ENCODE measurements at places on chromosomes 7 and 10. TPM values are rescaled to one million over a fixed set of nuclear protein-coding genes. Genes with fewer than 3 reads are reported as not detected.

- no peak for DNase-seq
Observed at GRCh38 chr7:11237742-11238141, 264.1 kb downstream of the PHF14 start.

DNA sequence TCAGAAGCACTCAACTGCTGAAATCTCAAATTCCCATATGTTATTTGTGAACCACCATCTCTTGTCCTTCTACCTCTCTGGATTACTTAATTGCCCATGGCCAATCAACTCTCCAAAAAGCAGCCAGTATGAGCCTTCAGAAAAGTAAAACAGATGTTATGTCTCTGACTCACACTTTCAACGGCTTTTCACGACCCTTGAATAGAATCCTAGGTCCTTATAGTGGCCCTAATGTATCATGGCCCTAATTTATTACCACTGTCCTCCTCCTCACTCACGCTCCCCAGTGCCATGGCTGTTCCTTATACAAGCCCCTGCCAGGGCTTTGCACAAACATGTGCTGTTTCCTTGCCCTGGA, 20.0 kb downstream of the ZNF438 start:
- DNase-seq = no peak

- DNase-seq = no peak
Observed at GRCh38 chr10:113999531-113999930, 44.1 kb upstream of the ADRB1 start.

- no peak for DNase-seq
Observed at GRCh38 chr10:132562177-132562915, 24.8 kb downstream of the INPP5A start.

The OR2F2 gene
- total RNA-seq = 2.9 TPM

GRCh38 chr10:55160655-55161283, 359.7 kb upstream of the PCDH15 start:
- DNase-seq = peak; percentile 32

DNA sequence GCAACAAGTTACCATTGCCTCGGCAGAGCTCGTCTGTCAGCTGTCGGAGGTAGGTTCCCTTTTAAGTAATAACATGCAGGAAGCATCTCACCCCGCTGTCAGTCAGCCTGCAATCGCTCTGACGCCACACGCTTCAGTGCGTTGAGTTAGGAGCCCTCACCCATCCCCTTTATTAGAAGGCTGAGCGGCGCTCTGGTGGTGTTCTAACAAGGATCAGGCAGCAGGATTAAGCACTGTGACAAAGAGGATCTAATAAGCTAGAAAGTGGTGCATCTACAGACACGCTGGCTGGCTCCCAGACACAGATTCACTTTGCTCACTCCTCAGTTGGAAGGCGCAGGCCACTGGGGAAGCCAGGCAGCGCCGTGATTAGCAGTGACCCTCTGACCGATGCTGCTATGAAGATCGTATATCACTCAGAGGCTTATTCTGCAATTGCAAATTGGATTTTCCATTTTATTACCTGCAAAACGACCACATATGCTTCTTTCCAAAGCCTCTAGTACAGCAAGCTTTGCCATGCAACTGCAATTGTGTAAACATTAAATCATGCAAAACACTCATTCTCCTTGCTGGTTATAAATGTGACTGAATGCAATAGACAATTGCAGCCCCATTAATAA, 117.7 kb downstream of the RSU1 start:
- DNase-seq = no peak

DNA sequence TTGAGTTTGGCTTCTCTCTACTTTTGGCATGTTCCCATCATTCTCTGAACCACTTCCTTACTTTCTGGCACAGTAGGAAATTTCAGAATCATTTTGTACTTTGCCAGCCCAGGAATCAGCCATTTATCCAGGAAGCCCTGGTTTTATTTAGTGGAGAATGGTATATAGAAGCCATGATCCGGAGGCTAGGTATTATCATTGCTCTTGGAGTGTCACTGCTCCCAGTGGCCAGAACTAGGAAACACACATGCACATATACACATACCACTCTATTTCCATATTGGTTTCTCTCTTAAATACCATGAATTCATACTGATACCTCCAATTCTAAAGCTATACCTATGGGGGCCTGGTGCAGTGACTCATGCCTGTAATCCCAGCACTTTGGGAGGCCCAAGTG, 36.3 kb downstream of the SUFU start:
- DNase-seq = no peak

DNA sequence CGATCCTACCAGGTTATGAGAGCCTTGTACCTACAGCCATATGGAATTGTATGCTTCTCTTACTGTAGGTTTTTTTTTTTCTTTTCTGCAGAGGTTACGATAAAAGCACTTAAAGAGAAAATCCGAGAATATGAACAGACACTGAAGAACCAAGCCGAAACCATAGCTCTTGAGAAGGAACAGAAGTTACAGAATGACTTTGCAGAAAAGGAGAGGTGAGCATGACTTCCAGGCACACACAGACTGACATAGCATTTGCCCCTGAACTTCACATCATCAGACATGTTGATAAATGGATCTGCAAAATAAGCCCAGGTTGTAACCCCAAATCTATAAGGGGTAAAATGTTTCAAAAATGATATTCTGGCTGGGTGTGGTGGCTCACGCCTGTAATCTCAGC, 182.4 kb upstream of the SH2B2 start:
- no peak for DNase-seq

The GSTO1 gene
- 58.5 TPM for total RNA-seq

- DNase-seq = peak; percentile 43
Observed at GRCh38 chr7:33062023-33062781, at the start of gene NT5C3A. Gene NT5C3A, minus strand, starts transcription at chr7:33062776. Its CDS starts 71 bp downstream, at chr7:33062705.

DNA sequence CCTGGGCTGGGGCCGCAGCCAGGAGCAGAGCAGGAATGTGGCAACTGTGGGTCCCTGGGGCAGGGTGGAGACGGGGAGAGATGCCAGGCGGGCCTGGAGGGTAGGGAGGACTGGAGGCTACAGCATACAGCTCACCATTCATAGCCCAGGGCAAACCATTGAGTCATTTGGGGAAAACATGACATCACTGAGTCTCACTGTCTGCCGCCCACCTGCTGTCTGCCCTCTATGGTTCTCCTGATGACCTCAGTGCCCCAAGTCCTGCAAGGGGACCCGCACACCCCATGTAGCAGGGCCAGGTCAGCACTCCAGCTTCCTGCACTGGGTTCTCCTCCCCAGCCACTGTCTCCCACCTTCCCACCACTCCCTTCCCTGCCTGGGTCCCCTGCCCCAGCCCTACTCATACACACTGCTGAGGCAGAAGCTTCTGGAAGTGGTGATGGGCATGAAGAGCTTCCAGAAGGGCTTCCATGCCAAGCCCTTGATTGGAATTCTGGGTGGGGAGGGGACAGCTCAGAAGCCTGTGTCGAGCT, 10.4 kb downstream of the CHST3 start:
- DNase-seq = peak; percentile 9

DNA sequence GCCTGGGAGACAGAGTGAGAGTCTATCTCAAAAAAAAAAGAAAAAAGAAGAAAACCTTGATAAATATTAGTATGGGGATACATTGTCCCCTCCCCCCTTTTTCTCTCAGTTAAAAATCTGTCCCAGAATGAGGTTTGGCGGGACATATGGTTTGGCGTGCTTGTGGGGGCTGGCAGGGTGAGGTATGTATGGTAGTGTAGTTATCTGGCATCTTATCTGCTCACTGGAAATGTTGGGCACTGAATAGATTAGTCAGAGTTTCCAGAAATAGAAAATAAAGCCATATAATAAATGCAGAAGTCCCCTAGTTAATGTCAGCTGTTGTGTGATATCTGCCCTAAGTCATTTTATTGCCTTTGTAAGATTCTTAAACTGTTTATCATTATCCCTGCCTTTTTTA, 397.5 kb upstream of the GALNT17 start:
- peak; percentile 21 for DNase-seq

The LYZL2 gene
- not detected for total RNA-seq

The EXOC6 gene
- 43.8 TPM for total RNA-seq

GRCh38 chr10:34078017-34078744, 736.9 kb downstream of the PARD3 start:
- DNase-seq = no peak

DNA sequence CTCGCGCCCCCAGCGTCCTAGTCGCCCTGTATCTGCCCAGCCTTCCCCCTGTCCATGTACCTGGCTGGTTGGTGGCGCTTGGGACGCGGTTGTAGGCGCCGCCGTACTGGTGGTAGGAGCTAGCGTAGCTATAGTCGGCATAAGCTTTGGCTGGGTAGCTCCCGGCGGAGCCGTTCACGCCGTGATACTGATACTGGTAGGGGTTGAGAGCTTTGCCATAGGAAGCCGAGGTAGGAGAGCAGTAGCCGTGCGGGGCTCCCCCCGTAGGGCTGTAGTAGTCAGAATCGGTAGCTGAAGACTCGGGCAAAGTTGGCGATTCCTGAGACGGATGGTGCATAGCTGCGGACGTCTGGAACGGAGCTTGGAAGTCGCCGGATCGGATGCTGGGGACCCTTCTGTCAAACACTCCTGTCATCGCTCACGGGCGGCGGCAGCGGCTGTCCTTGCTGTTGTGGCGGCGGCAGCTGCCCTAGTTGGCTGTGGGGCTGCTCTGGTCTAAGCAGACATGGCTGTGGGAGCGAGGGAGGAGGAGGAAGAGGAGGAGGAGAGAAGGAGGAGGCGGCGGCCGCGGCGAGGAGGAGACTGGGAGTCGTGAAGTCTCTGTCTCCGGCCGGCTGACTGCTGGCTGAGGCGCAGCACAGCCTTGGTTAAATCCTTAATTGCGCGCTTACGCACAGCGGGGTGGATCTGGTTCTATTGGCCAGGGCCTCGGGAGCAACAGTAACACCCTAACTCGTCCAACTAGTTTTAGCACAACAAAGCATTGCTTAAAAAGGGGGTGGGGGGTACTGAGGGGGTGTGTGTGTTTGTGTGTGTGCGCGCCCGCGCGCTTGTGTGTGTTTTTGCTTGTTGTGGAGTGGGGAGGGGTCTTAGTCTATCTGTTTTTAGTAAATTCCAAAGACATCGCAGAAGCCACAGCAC, at the start of gene DLX5:
DLX5 (minus strand) TSS at position 623 of the 921 bp plus-strand sequence; CDS start at position 415, 208 bp downstream.
- DNase-seq = peak; percentile 50

The ODAD2 gene
- 6.5 TPM for total RNA-seq

The CALHM3 gene
- total RNA-seq = not detected

The HPSE2 gene
- total RNA-seq = 18.8 TPM

- peak; percentile 40 for DNase-seq
Observed at GRCh38 chr10:90148116-90148855, 446.9 kb downstream of the KIF20B start.

DNA sequence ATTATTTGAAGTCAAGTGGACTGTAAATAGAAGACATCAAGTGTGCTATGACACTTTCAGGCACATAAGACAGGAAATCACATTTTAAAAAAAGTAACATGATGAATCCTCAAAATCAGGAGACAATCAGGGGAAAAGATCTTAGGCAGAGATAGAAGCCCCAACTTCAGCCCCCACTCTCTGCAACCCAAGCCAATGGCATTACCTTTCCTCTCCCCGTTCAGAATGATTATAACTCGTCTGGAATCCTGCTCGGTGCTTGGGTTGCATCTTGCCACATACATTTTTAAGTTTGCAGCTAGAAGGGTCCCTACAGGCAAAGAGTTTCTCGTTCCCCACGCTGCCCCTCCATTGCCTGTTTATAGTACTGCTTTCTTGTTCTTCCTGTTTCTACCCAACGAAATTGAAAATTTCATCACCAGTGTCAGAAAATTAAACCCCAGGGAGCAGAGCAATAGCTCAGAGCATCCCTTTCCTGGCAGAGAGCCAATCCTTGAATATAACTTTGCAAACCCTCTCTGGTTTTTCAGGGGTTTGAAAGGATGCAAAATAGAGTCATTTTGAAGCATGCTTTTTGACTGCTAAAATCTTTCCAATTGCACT, 260.5 kb upstream of the AOAH start:
- no peak for DNase-seq

The SPAM1 gene
- 1.2 TPM for total RNA-seq

The BICC1 gene
- 12.8 TPM for total RNA-seq

The ADGRA1 gene
- not detected for total RNA-seq

- DNase-seq = no peak
Observed at GRCh38 chr10:62018131-62018911, 116.8 kb downstream of the ARID5B start.

GRCh38 chr10:11528286-11528685, 83.2 kb downstream of the USP6NL start:
- DNase-seq = no peak

DNA sequence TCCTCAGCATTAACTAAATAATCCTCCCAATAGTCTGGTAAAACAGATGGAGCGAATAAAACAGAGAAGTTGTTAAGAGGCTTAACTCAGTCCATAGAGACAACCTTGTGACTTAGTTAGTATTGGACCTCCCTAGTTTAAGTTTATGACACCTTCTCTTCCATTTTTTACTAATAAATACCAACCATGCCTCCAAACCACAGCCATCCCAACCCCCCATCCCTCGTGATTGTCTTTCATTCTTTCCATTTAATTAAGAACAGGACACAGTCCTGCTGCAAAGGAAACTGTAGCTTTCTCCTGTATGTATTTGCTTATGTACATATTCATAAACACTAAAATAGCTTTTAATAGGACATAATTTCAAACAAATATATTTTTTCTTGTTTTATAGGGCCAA, 238.2 kb downstream of the SEMA3D start:
- DNase-seq = no peak

The CDNF gene
- not detected for total RNA-seq

The NPFFR1 gene
- 1.2 TPM for total RNA-seq

- DNase-seq = no peak
Observed at GRCh38 chr10:58278274-58278961, 9.5 kb downstream of the CISD1 start.

The STAM gene
- total RNA-seq = 14.7 TPM

GRCh38 chr10:30215623-30216022, 133.5 kb downstream of the MTPAP start:
- peak; percentile 13 for DNase-seq

- no peak for DNase-seq
Observed at GRCh38 chr7:146008293-146008692, 108.3 kb upstream of the CNTNAP2 start.

- no peak for DNase-seq
Observed at GRCh38 chr7:82567356-82567755, 123.8 kb upstream of the CACNA2D1 start.

- DNase-seq = no peak
Observed at GRCh38 chr7:100432053-100432452, 2.4 kb downstream of the MEPCE start.

The DOCK1 gene
- 56.1 TPM for total RNA-seq

The DENND2A gene
- 6.3 TPM for total RNA-seq

- DNase-seq = no peak
Observed at GRCh38 chr10:32105782-32106382, 49.7 kb upstream of the KIF5B start.

GRCh38 chr7:132377703-132378584, 198.3 kb downstream of the PLXNA4 start:
- DNase-seq = no peak

All from umbilical cord (tissue), 2 donors.